CD4-positive, alpha-beta T cell treated with Interleukin-21 for 1 hour (primary cell): ENCODE measurements at places on chromosomes 7 and 10.

- DNase-seq = peak; percentile 63
These were observed at the start of gene EPHB6 for GRCh38 chr7:142854372-142855113. Gene EPHB6 (plus strand): TSS chr7:142855076. CDS start chr7:142863228, 8,152 bp downstream.

DNA sequence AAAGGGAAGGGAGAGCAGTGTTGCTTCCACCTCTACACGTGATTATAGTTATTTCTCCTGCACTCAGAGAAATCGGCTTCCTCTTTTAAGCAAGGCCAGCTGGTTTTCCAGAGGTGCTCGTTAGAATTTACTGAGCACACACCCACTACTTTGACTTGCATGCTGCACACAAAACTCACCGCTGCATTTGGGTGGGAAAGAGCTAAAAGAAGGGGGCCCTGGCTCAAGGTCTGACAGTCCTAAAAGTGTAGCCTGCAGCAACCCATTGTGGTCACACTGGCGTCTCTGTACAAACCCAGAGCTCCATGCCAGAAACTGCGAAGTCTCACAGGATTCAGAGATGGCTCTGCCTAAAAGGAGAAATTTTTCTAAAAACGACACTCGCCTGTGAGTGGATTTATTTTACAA lies 133.7 kb downstream of the SLC25A13 start:
- no peak for DNase-seq

DNA sequence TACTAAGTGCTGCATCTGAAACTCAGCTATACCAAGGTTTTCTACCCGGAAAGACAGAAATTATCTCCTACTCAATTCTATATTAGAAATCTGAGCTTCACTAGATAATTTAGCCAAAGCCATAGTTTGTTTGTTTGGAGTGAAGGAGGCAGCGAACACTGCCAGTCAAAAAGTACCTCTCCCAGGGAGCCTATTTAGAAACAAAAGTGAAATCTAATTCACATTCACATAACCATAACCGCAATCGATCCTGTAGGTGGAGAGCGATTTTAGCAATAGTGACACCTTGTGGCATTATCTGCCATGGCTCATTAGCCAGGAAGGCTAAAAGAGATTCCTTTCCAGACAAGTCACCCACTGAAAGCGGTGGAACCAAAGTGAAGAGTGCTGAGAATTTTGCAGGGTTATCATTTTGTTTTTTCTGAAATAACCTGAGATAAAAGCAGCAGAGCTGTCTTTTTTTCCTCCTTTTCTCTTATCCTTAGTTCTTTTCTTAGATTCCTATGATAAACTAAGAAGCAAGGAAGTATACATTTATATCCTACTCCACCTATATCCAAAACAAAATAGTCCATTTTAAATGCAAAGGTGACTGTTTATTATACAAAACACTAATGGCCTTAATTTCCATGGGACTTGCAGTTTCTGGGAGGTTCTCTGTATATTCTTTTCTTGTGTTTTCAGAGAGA lies 83.7 kb upstream of the BET1 start:
- DNase-seq = peak; percentile 73

DNA sequence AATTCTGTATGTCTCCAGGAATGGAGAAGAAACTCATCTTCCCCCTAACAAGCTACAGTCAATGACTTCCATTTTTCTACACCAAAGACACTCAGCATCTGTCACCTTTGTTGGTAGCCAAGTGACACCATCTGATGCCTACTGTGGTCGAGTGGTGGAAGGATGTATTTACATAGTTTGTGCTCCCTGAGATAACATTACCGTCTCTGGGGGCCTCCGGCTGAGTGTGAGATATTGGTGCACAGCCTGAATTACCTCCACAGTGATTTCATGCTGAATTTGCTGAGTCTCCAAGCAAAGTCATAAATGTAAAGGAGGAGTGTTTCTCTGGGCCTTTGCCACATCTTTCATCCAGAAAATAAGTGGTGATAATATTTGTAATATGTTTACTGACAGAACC lies 114.0 kb downstream of the GRID1 start:
- no peak for DNase-seq

DNA sequence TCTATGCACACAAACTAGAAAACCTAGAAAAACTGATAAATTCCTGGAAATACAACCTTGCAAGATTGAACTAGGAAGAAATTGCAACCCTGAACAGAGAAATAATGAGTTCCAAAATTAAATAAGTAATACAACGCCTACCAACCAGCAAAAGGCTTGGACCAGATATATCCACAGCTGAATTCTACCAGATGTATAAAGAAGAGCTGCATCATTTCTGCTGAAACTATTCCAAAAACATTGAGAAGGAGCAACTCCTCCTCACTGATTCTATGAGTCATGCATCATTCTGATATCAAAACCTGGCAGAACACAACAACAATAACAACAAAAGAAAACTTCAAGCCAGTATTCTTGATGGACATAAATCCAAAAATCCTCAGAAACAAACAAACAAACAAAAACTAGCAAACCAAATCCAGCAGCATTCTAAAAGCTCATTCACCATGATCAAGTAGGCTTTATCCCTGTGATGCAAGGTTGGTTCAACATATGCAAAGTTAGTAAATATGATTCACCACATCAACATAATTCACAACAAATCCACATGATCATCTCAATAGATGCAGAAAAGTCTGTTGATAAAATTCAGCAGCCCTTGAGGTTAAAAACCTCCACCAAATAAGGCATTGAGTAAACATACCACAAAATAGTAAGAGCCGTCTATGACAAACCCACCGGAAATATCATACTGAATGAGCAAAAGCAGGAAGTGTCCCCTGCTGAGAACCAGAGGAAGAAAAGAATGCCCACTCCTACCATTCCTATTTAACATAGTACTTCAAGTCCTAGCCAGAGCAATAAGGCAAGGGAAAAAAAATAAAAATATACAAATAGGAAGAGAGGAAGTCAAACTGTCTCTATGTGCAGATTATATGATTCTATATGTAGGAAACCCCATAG lies 98.2 kb downstream of the PCDH15 start:
- DNase-seq = no peak

DNA sequence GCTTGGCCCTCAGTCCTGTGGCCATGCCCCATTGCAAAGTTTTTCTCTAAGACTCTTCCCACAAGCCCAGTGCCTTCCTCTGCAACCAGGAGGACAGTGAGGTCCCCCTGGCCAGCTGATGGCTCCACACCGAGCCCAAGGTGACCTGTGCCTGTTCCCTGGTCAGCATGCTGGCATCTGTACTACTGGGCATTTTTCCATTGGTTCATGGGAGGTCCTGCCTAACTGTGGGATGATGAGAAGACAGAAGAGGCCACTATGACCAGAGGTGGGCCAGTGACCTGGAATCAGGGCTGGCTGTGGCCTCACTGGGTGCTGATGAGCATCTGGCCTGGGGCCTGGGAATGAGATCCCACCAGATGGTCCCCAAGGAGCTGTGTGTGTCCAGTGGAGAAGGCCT lies 20.2 kb downstream of the CALML3 start:
- no peak for DNase-seq

GRCh38 chr7:34723866-34724490 lies 66.0 kb downstream of the NPSR1 start:
- DNase-seq = peak; percentile 1

- no peak for DNase-seq
These were observed 119.9 kb downstream of the MBL2 start for GRCh38 chr10:52652431-52653262.

- no peak for DNase-seq
These were observed 486 bp upstream of the SORCS1 start for GRCh38 chr10:107164992-107165391.

- no peak for DNase-seq
These were observed 12.3 kb upstream of the MYPN start for GRCh38 chr10:68096913-68097516.

DNA sequence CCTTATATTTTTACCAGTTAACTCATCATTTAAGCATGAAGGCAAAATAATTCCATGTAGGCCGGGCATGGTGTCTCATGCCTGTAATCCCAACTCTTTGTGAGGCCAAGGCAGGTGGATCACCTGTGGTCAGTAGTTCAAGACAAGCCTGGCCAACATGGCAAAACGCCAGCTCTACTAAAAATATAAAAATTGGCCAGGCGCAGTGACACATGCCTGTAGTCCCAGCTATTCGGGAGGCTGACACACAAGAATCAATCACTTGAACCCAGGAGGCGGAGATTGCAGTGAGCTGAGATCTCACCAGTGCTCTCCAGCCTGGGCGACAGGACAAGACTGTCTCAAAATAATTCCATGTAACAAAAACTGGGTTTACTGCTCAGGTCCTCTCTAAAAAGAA lies 18.3 kb downstream of the HNRNPA2B1 start:
- peak; percentile 37 for DNase-seq

DNA sequence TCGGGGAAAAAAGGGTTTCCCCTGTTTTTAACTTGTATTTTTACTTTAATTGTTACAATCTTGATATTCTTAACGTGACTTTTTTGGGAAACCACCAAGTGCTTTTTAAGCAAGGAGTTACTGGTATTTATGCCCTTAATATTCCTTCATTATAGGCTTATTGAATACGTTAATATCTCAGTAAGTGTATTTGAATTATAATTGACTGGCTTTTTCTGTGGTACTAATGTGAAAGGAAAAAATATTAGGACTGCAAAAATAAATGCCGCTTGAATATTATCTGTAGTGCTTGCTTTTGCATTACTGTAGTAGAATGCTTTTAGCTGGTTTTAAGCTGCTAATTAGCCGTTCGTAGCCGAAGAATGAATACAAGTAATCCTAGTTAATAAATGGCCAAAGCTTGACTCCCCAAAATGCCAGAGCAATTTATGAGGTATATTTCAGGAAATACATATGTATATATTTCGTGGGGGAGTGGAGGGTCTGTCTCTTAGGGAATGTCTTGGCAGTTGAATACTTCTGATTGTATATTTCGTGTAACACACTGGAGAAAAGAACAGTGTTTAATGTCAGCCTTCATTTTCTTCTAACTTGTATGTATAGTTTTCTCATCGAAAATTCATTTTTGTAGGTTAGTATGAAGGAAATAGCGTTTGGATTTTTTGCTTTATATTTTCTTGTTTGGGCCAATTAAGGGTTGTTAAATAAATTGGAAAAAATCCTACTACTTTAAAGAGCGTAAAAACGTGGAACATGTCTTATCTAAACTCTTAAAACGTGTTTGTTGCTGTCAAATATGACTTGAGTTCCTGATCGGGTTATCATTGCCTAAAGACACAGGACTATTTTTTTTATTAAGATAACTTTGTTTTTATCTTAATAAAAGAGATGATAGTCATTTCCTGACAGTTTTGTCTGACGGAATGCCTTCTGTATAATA lies 1.5 kb downstream of the PDCD4 start:
- no peak for DNase-seq

GRCh38 chr7:81367326-81367931 lies 402.4 kb downstream of the HGF start:
- no peak for DNase-seq

DNA sequence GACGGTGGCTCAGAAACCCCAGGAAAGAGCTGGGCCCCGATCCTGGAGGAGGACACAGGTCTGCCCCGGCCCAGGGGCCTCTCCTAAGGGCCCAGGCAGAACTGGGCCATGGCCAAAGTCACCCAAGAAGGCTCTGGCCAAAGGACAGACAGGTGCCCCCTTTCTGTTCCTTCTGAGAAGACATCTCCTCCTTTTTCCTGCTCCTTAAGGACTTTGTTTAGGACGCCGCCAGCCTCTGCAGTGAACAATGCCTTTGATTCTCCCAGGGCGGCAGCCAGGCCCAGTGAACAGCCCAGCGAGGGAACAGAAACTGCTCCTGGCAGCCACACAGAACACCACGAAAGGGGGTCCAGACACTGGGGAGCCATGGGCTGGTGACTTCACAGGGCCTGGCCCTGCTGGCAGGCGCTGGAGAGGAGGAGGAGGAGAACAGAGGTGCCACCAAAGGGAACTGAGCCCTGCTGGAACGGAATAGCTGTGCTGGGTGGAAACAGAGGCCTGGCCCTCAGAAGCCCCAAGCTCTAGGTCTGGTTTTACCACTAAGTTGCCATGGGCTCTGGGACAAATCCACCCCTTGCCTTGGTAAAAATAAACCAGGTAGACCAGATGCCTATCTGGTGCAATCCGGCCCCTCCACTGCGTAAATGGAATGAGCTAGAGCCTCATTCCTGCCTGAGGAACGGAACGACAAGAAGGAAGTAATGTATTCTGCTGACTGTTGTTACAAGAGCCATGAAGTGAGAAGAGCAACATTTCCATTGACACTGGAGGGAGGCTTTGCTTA lies 163.3 kb upstream of the RHEB start:
- DNase-seq = no peak

GRCh38 chr7:96558530-96558929 lies 151.1 kb downstream of the SEM1 start:
- DNase-seq = no peak

GRCh38 chr7:64602086-64602485 lies 39.2 kb upstream of the ZNF680 start:
- DNase-seq = no peak

- no peak for DNase-seq
These were observed 195.2 kb upstream of the C7orf33 start for GRCh38 chr7:148395352-148395811.

GRCh38 chr10:114508376-114508775 lies 104.1 kb upstream of the AFAP1L2 start:
- no peak for DNase-seq

- DNase-seq = no peak
These were observed 58.2 kb downstream of the RBM33 start for GRCh38 chr7:155702616-155703015.

GRCh38 chr10:70931168-70931815 lies 42.9 kb upstream of the PCBD1 start:
- no peak for DNase-seq

DNA sequence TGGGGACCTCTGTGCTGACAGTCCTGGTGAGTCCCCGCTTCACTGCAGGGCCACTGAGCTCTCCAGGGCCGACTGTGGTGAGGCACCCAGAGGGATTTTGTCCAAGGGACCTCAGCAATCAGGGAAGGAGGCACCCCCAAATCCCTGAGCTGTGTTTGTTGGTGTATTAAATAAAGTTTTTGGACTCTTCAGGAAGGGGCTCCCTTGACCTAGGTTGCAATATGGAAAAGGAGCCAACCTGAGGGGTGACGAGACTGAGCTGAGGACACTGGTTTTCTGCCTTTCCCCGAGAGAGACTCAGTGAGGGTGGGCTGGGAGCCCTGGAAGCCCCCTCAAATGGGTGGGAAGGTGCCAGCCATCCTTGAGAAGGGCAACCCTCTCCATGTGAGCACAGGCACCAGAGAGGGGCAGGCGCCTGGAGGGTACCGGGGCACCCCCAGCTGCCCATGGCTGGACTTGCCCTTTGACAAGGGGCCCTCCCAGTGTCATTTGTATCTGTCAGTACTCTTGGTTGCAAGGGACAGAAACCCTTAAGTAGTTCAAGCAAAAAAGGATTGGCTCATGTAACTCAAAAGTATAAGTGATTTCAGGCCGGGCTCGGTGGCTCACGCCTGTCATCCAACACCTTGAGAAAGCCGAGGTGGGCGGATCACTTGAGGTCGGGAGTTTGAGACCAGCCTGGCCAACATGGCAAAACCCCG lies 72.8 kb downstream of the C10orf105 start:
- no peak for DNase-seq
